ENCODE measurements at places on chromosomes 12 and 14. TPM values are rescaled to one million over a fixed set of nuclear protein-coding genes. Genes with fewer than 3 reads are reported as not detected.

Gene CPNE8
- 10.5 TPM for total RNA-seq

DNA sequence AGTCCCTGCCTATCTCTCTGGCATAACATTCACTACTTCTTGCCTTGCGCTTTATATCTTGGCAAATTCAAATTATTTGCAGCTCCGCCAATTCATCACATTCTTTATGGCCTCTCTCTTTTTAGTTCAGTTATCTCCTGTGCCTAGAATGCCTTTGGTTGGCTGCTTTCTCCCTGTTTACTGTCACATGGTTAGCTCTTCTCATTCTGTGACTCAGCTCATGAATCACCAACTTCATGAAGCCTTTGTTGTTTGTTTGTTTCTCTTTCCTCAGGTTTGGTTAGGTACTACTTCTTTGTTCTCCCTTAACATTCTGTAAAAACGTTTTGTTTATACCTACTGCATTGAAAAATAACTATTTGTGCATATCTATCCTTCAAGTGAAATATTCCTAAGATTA, 376.5 kb upstream of the GARIN6 start:
- no peaks in the 10 kb centered on the region for H3K27me3 ChIP-seq
- H3K36me3 ChIP-seq, result no peaks in the 10 kb centered on the region
- no peak overlapping the region for H3K27ac ChIP-seq
- H3K4me1 ChIP-seq, result no peaks in the 10 kb centered on the region
- peak; percentile 32 for DNase-seq
- no peak overlapping the region for H3K4me3 ChIP-seq

GRCh38 chr14:100904307-100905087, 975 bp upstream of the RTL1 start:
- no peak for DNase-seq
- H3K4me3 ChIP-seq, result no peak overlapping the region
- peaks cover 2% of the 10 kb centered on the region for H3K27me3 ChIP-seq
- peaks cover 12% of the 10 kb centered on the region for H3K36me3 ChIP-seq

DNA sequence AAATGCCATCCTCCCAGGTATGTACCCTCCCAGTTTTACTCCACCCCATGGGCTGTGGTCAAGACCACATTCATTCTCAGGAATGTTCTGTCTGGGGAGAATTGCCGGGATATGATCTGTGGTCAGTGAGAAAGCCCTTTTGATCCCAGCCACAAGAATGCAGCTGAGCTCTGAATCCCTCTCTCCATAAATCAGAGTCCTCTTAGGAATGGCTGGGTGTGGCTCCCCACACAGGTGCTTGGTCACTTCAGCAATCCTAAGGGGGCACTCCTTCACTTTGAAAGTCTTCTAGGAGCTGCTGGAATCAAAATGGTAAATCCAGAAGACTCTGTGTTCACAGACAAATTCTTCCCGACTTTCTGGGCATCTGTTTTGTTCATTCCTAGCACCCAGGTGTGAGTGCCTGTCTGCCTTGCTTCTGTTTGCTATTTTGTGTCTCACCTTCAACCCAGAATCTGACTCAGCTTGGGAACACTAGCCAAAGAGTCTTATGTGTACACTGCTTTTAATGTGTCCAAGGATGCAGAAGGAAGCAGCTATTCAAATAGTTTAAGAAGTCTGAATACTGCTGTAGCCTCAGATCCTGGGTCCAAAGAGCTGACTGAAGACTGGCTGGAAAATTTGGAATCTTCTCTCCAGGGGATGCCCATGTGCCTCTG, 144.6 kb upstream of the CDKN3 start:
- H3K27me3 ChIP-seq, result no peaks in the 10 kb centered on the region
- no peak overlapping the region for H3K27ac ChIP-seq
- H3K4me1 ChIP-seq, result peaks cover 14% of the 10 kb centered on the region
- H3K4me3 ChIP-seq, result no peak overlapping the region

Gene HOXC4
- 0.26 TPM for total RNA-seq

Gene ZFHX2
- total RNA-seq, result 0.33 TPM

DNA sequence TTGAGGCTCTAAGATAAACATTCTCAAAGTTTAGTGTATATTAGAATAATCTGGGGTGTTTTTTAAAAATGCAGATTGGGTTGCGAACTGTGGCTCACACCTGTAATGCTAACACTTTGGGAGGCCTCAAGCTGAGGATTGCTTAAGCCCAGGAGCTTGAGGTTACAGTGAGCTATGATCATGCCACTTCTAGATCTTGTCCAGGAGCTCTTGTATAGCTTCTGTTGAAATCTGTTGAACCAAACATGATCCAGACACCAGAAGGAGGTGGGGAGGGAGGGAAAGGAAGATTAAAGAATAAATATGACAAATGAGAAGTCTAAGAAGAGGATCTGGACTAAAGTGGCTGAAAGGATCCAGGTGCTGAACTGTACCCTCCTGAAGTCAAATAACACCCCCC, 14.4 kb downstream of the PDE1B start:
- no peaks in the 10 kb centered on the region for H3K36me3 ChIP-seq
- H3K27ac ChIP-seq, result no peak overlapping the region
- H3K4me1 ChIP-seq, result no peaks in the 10 kb centered on the region

DNA sequence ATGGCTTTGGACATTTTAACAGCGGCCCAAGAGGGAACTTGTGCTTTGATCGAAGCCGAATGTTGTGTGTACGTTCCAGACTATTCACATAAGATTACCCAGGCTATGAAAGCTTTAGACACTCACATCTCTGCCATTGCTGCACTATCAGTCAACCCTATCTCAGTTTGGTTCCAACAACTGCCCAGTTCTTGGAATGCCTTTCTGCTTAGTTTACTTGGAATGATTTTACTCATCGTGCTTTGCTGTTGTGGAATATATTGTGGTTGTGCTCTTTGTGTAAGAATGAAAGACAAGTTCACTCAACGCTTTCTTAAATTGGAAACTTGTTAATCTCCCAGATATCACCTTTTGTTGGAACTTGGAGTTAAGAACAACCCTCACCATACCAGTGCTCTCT, 498.2 kb downstream of the GLT1D1 start:
- H3K36me3 ChIP-seq, result no peaks in the 10 kb centered on the region
- peak; percentile 52 for DNase-seq
- no peaks in the 10 kb centered on the region for H3K4me1 ChIP-seq
- H3K27me3 ChIP-seq, result no peaks in the 10 kb centered on the region
- no peak overlapping the region for H3K27ac ChIP-seq

Gene PLBD1
- total RNA-seq, result 5.4 TPM

GRCh38 chr12:4117386-4118016, 156.1 kb upstream of the CCND2 start:
- DNase-seq, result no peak
- H3K4me1 ChIP-seq, result peaks cover 2% of the 10 kb centered on the region
- no peak overlapping the region for H3K4me3 ChIP-seq

Gene PRB2
- not detected for total RNA-seq

DNA sequence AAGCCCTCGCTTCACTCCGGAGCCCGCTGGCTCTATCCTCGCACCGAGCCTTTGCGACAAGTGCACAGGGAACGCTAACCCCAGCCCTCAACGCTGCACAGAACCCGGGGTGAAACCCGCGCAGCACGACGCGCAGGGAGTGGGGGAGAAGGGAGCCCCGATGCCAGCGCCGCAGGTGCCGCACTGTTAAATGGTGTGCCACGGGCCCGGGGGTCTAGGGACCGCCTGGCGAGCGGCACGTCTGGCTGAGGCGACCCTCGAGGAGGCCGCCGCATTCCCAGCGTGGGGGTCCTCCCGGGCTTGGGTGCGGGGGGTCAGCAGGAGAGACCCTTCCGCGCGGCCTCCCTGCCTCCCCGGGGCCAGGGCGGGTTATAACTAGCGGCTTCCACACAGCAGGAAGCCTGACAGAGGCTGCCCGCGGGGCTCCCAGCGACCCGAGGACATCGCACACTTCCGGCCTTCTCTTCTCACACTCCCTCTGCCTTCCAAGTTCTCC, 23.8 kb upstream of the LRTM2 start:
- no peak for DNase-seq
- H3K4me3 ChIP-seq, result peak overlapping the region; percentile 51
- no peaks in the 10 kb centered on the region for H3K27me3 ChIP-seq
- no peaks in the 10 kb centered on the region for H3K36me3 ChIP-seq
- peaks cover 18% of the 10 kb centered on the region for H3K4me1 ChIP-seq
- H3K27ac ChIP-seq, result no peak overlapping the region

DNA sequence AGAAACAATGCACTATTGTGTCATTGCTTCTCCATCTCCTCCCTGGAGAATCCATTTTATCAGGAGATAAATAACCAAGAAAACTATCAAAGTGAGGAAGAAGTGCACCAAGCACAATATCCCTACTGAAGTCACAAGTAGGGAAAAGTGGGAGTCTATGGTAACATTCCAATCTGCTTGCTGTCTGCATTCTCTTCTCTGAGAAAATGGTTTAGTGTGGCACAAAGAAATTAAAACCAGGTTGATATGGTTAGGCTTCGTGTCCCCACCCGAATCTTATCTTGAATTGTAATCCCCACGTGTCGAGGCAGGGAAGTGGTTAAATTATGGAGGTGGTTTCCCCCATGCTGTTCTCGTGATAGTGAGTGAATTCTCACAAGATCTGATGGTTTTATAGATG, 209.7 kb downstream of the PRKD1 start:
- no peaks in the 10 kb centered on the region for H3K4me1 ChIP-seq
- H3K27me3 ChIP-seq, result no peaks in the 10 kb centered on the region

Gene TEX52
- total RNA-seq, result not detected

DNA sequence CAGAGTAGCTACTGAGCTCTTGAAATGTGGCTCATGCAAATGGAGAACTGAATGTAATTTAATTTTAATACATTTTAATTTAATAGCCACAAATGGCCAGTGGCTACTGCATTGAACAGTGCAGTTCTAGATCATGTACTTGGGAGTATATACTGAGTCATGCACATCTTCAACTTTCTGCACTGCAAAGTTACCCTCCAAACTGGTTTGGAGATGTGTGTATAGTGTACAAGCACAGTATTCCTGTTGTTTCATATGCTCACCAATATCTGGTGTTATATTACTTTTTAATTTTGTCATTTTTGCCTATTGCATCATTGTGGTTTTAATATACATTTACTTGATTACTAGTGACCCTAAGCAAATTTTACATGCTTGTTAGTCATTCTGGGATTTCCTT, 372.8 kb downstream of the NELL2 start:
- no peak overlapping the region for H3K27ac ChIP-seq
- DNase-seq, result no peak
- H3K4me3 ChIP-seq, result no peak overlapping the region
- H3K27me3 ChIP-seq, result no peaks in the 10 kb centered on the region
- no peaks in the 10 kb centered on the region for H3K36me3 ChIP-seq
- H3K4me1 ChIP-seq, result no peaks in the 10 kb centered on the region

DNA sequence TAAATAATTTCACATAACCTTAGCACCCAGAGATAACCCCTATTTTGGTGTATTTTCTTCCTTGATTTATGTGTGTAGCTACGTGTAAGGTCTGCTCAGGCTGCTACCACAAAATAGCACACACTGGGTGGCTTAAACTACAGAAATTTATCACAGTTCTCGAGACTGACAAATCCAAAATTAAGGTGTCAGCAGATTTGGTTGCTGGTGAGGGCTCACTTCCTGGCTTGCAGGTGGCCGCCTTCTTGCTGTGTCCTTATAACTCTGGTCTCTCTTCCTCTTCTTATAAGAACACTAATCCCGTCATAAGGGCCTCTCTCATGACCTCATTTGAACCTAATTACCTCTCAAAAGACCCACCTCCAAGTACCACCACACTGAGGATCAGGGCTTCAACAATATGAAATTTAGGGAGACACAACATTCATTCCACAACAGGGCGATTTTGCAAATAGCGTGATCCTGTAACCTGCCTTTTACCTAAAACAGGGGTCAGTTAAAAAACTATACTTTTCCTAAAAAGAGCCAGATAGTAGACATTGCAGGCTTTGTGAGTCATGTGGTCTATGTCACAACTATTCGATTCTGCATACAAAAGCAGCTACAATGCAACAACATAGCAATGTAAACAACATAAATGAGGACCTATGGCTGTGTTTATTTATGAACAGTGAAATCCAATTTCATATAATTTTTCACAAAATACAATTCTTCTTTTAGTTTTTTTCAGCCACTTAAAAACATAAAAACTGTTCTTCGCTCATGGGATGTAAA, 371.7 kb downstream of the DPF3 start:
- no peak overlapping the region for H3K27ac ChIP-seq
- no peak overlapping the region for H3K4me3 ChIP-seq
- H3K27me3 ChIP-seq, result no peaks in the 10 kb centered on the region
- H3K36me3 ChIP-seq, result no peaks in the 10 kb centered on the region

DNA sequence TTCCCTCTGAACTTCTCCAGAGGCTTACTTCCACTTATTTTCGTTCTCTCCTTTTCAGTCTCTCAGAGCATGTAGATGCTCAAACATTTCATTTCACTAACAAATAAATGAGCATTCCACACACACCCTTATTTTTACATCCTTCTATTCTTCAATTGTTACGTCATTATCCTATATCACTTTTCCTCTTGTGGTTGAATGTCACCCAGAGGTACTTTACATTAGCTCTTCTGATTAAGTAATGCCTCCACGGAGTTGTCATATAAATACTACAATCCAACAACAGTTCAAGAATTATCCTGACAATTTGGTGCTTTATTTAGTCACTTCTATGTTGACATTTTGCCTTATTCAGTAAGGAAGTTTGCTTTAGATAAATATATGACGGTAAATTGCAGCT, 18.4 kb downstream of the FAR2 start:
- peaks cover 4% of the 10 kb centered on the region for H3K4me1 ChIP-seq
- H3K27me3 ChIP-seq, result no peaks in the 10 kb centered on the region
- DNase-seq, result peak; percentile 27
- no peak overlapping the region for H3K4me3 ChIP-seq
- no peak overlapping the region for H3K27ac ChIP-seq

DNA sequence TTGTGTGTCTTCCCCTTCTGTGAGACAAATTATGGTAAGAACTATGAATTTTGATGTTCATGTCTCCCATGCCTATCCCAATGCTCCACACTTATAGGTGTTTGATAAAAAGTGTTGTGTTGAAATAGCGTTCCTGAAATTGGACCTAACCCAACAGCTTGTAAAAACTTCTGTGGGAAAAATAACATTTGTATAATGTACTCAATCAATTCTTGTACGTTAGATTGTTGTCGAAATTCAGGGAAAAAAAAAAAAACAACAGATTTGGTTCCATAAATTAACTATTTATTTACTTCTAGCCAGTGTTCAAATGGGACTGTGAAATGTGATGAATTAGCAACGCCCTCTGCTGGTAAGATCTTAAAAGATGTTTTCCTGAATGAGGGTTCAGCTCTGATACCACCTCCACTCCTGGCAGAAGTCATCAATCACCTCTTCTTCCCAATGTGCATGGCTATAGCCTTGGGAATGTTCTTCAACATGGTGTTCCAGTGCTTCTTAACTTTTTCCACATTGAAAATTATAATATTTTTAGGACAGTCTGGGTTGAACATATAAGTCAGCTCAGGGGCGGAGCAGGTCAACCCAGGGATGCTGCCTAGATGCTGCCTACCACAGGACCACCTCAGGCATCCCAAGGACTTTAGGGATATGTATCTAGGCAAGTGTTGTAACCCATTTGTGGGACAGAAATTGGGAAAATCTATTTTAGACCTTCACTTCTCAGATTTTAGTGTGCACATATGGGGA, 170.6 kb downstream of the OTOGL start:
- no peak overlapping the region for H3K4me3 ChIP-seq
- no peaks in the 10 kb centered on the region for H3K27me3 ChIP-seq
- no peak overlapping the region for H3K27ac ChIP-seq
- DNase-seq, result peak; percentile 43

Gene PAPLN
- total RNA-seq, result 9.5 TPM

Gene LTB4R2
- 1.8 TPM for total RNA-seq
